ENCODE measurements at places on chromosomes 13 and 19.

- DNase-seq = no peak
Measured at GRCh38 chr13:19726611-19727010, 56.1 kb downstream of the PSPC1 start.

DNA sequence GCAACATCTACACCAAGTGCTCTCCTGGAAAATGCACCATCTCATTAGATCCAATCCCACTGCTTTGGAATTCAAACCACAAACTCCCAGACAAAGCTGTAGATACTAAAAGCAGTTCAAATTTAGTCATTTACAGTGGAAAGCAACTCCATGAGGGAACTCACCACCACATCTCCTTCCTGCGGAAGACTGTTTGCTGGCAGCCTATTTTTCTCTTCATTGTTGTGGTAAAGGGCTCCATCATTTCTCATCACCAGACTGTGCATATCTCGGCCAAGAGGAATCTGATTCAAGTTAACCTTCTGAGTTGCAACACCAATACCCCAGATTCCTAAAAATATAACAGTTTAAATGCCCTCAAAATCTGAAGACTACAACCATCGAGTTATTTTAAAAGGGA is 8.4 kb downstream of the SPRYD7 start:
- DNase-seq = no peak

- DNase-seq = no peak
Measured at GRCh38 chr13:98821372-98822224, 69.1 kb upstream of the SLC15A1 start.

DNA sequence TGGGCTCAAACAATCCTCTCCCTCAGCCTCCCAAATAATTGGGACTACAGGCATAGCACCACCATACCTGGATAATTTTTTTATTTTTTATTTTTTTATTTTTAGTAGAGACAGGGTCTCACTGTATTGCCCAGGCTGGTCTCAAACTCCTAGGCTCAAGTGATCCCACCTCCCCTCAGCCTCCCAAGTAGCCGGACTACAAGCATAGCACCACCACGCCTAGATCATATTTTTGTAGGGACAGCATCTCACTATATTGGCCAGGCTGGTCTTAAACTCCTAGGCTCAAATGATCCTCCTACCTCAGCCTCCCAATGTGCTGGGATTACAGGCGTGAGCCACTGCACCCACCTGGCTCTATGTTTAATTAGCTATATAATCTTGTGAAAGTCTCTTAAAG is 114.2 kb downstream of the TRPC4 start:
- no peak for DNase-seq

- DNase-seq = no peak
Measured at GRCh38 chr13:26681036-26681435, 79.5 kb downstream of the GPR12 start.

GRCh38 chr13:45951724-45952123 is 100.2 kb upstream of the SIAH3 start:
- DNase-seq = no peak

- no peak for DNase-seq
Measured at GRCh38 chr13:113170511-113170910, 12.1 kb downstream of the PROZ start.

DNA sequence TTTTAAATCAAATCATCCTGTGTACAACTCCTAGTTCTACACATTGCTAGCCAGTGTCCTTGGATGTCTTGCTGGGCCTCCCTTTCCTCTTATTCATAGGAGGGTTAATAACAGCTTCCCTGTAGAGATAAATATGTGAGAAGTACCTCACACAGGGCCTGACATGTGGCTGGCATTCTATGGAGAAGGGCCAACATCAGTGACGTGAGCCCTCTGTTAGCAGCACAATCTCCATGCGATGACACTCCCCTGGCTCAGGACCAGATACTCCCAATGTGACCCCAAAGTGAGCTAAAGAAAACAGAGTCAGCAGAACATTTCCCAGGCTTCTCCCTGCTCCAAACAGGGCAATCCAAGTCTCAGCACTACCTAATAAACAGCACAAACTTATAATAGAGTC is 818.4 kb downstream of the DIAPH3 start:
- no peak for DNase-seq

- no peak for DNase-seq
Measured at GRCh38 chr13:33860526-33860925, 42.6 kb downstream of the RFC3 start.

- no peak for DNase-seq
Measured at GRCh38 chr13:98443329-98443728, 133.6 kb downstream of the STK24 start.

DNA sequence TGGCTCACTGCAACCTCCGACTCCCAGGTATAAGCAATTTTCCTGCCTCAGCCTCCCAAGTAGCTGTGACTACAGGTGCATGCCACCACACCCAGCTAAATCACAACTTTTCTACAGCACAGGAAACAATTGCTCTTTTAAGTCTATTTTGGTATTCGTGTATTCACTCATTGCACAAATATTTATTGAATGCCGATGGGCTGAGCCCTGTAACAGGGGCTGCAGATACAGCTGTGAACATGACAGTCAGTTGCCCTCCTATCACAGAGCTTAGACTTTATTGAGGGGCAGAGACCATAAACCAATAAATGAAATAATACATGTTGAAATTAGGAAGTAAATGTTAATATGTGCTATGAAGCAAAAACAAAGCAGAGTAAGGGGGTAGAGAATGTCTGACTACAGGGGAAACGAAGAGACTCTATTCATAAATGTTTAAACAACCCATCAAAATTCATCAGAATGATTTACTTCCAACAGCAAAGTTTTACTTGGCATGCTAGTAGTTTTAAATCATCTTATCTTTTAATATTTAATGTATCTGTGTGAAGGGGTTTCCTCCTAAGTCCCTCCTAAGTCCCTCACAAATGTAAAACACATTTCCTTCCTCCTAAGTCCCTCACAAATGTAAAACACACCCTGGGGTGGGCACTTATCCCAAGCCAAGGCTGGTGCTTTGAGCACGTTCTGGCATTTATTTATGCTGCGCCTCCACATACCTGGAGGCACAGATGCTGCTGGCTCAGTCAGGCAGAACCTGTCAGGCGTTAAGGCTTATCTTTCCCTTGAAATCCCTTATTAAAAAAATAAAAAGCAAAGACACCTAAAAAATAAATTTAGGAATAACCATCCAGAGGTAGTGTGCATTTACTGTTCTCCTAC is 140.8 kb downstream of the MIPEP start:
- DNase-seq = no peak

DNA sequence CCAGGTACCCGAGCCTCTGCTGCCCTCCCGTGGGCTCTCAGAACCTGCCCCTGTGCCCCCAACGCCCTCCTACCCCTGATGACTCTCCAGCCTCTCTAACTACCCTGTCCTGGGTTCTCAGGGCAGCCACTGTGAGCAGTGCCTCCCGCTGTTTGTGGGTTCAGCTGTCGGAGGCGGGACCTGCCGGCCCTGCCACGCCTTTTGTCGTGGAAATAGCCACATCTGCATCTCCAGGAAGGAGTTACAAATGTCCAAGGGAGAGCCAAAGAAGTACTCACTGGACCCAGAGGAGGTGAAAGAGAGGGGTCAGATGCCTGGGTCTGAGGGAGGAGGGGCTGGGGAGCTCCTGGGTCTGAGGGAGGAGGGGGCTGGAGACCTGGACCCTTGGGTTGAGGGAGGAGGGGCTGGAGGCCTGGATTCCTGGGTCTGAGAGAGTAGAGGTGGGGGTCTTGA is 20.0 kb downstream of the CNFN start:
- no peak for DNase-seq

GRCh38 chr13:51041126-51041525 is 69.9 kb downstream of the C13orf42 start:
- DNase-seq = no peak

GRCh38 chr19:46606019-46606418 is 4.9 kb downstream of the CALM3 start:
- DNase-seq = no peak

- no peak for DNase-seq
Measured at GRCh38 chr13:25237083-25237482, 50.2 kb downstream of the MTMR6 start.

DNA sequence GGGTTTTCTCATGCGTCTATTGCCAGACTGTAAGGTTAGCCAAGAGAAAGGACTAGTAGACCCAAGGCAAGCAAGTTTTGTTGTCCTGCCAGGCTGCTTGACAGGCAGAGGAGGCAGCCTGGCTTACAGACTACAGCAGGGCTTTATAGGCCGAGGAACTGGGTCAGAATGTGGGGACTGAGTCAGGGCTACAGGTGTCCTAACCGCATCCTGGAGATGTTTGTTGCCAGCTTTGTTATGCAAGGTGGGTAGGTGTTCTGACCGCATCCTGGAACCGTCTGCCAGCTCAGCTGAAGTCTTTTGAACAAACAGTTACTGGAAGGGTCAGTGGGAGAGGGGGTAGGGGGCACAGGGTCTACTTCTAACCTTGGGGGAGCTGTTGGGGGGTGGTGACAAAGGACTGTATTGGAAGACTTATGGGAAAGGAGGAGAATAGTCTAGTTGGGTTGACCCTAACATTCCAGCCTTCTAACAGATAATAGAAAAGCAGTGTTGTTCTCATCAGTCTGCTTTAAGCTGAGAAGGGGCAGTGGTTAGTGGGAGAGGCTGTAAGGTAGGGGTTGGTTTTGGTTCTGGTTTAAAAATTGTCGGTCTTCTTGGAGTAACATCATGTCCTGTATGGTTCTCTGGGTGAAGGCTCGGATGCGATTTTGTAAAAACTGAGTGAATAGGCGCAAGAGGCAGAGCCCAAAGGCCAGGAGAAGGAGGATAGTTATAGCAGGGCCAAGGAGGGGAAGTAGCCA is 913.8 kb upstream of the SLITRK5 start:
- peak; percentile 74 for DNase-seq

- no peak for DNase-seq
Measured at GRCh38 chr13:24036115-24036514, 124.4 kb upstream of the SPATA13 start.

GRCh38 chr19:19568802-19569756 is 31.0 kb downstream of the CILP2 start:
- DNase-seq = no peak

- no peak for DNase-seq
Measured at GRCh38 chr19:29666578-29667386, 1.5 kb downstream of the PLEKHF1 start.

DNA sequence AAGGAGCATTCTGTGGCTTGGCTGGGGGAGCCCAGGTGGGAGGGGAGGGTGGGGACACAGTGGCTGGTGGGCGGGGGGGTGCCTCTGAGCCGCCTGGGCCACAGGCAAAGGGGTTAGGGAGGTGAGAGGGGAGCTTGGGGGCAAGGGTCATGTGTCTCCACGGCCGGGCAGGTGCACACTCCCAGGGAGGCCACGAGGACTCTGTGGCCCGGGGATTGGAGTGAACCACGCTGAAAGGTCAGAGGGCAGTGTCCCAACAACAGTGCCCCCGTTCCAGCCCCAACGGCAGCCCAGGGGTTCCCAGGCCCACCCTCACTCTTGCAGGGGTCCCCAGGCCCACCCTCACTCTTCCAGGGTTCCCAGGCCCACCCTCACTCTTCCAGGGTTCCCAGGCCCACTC is 9.6 kb downstream of the C2CD4C start:
- DNase-seq = no peak

- no peak for DNase-seq
Measured at GRCh38 chr13:110030394-110030928, 244.1 kb upstream of the IRS2 start.
